ENCODE measurements at places on chromosomes 2 and 18. TPM values are rescaled to one million over a fixed set of nuclear protein-coding genes. Genes with fewer than 3 reads are reported as not detected.

Gene PDCD1
- 23.0 TPM for total RNA-seq

- DNase-seq = no peak
- H3K36me3 ChIP-seq = no peaks in the 10 kb centered on the region
- H3K4me3 ChIP-seq = no peak overlapping the region
- H3K4me1 ChIP-seq = no peaks in the 10 kb centered on the region
- H3K27me3 ChIP-seq = no peaks in the 10 kb centered on the region
Observed at GRCh38 chr18:54611816-54612215, 20.8 kb downstream of the DYNAP start.

Gene GKN2
- total RNA-seq = not detected

DNA sequence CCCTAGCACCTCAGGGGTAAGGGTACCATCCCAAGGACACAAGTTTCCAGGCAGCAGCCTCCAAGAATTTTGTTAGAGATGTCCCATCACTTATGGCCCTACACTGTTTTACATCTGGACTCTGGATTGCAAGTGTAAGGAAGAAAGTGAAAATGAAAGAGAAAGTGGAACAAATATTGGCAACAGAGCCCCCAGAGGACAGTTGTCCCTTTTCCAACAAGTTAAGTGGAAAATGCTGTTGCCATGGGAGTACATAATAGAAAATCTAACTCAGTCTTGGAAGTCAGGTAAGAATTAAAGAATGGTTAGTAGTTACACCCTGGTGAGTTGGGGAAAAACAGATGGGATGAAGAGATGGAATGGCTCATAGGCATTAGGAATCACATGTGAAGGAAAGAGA is 50.6 kb downstream of the TTC21B start:
- DNase-seq = no peak
- H3K27ac ChIP-seq = peak overlapping the region; percentile 13
- no peaks in the 10 kb centered on the region for H3K27me3 ChIP-seq
- H3K36me3 ChIP-seq = peaks cover 23% of the 10 kb centered on the region

Gene C2orf78
- total RNA-seq = not detected

Gene CSRNP3
- not detected for total RNA-seq

GRCh38 chr18:38330573-38330972 is 765.0 kb upstream of the CELF4 start:
- no peak for DNase-seq
- H3K4me3 ChIP-seq = no peak overlapping the region
- H3K27ac ChIP-seq = no peak overlapping the region

DNA sequence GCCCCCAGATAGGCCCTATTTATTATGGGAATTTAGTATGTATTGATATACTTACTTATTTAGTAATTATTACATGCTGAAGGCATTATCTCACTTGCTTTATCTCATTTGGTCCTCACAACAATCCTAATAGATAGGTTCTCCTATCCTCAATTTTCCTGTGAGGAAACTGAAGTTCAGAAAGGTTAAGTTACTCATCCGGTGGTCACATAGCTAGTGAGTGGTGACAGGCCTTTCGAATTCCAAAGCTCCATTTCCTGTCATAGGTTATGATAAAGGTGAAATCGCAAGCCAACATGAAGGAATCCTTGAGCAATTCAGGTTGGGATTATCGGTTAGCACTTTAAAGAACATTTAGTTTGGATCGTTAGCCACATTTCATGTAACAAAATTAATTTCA is 33.3 kb downstream of the NAB1 start:
- no peaks in the 10 kb centered on the region for H3K27me3 ChIP-seq
- H3K4me3 ChIP-seq = no peak overlapping the region
- DNase-seq = no peak
- peaks cover 40% of the 10 kb centered on the region for H3K4me1 ChIP-seq

Gene B3GNT7
- 0.76 TPM for total RNA-seq

GRCh38 chr2:74566754-74567085 is 12.2 kb downstream of the DOK1 start:
- H3K27ac ChIP-seq = peak overlapping the region; percentile 16
- DNase-seq = no peak
- H3K4me1 ChIP-seq = peaks cover 51% of the 10 kb centered on the region
- no peaks in the 10 kb centered on the region for H3K36me3 ChIP-seq
- H3K4me3 ChIP-seq = peak overlapping the region; percentile 69

Gene IL1B
- not detected for total RNA-seq

DNA sequence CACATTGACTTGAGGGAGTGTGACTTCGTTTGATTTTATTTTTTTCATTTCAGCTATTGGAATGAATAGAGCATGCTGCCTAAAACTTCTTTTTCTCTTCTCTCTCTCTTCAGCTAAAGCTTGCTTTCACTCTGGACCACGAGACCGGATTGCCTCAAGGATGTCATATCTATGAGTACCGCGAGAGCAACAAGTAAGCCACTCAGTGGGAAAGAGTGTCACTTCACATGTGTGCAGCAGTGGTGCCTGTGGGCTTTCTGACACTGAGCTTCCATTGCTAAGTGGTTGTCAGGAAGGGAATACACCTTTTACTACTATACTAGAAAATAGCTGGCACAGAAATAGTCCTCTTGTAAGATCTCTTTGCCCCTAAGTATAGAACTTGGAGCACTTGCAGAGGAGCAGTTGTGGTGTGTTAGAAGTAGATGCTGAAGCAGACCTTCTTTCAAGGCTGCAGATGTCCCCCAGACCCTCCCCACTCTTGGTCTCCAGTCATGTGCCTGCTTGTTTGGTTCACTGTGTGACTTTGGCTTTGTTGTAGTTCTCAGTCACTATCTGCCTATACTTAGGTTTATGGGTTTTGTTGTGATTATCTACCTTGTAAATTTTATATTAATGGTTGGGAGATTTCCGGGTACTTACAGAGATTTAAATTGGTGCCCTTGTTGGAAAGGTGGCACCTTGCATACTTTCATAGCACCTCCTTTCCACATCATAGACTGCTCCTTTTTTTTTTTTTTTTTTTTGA is 78.5 kb upstream of the ALPP start:
- no peak overlapping the region for H3K4me3 ChIP-seq
- H3K4me1 ChIP-seq = peaks cover 16% of the 10 kb centered on the region
- no peak for DNase-seq
- peaks cover 4% of the 10 kb centered on the region for H3K36me3 ChIP-seq
- H3K27me3 ChIP-seq = no peaks in the 10 kb centered on the region

GRCh38 chr2:176170602-176171305 is 13.6 kb downstream of the HOXD3 start:
- no peaks in the 10 kb centered on the region for H3K36me3 ChIP-seq
- H3K27me3 ChIP-seq = peaks cover 92% of the 10 kb centered on the region
- peaks cover 35% of the 10 kb centered on the region for H3K4me1 ChIP-seq
- DNase-seq = no peak
- no peak overlapping the region for H3K27ac ChIP-seq
- no peak overlapping the region for H3K4me3 ChIP-seq

DNA sequence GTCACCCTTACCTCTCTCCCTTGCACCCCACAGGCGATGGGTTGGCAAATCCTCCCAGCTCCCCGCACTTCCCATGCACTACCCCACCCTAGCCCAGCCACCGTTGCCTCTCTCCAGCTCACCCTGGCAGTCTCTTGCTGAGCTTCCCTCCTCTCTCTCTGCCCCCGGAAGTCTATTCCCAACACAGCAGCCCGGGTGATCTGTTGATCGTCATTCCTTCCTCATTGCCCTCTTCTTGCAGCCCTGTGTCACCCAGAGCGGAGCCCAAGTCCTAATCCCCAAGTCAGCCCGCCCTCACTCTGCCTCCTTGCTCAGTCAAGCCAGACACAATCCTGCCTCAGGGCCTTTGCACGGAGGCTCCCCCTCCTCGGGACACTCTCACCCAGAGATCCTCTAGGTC is 55.2 kb downstream of the CIB4 start:
- no peaks in the 10 kb centered on the region for H3K36me3 ChIP-seq
- H3K4me1 ChIP-seq = peaks cover 1% of the 10 kb centered on the region
- peaks cover 35% of the 10 kb centered on the region for H3K27me3 ChIP-seq
- no peak for DNase-seq
- H3K27ac ChIP-seq = no peak overlapping the region
- no peak overlapping the region for H3K4me3 ChIP-seq

- peaks cover 29% of the 10 kb centered on the region for H3K36me3 ChIP-seq
- no peak for DNase-seq
- no peak overlapping the region for H3K4me3 ChIP-seq
- no peak overlapping the region for H3K27ac ChIP-seq
- H3K27me3 ChIP-seq = no peaks in the 10 kb centered on the region
Observed at GRCh38 chr2:48483506-48483905, 46.4 kb upstream of the STON1 start.

Gene PPP4R1
- total RNA-seq = 17.5 TPM

DNA sequence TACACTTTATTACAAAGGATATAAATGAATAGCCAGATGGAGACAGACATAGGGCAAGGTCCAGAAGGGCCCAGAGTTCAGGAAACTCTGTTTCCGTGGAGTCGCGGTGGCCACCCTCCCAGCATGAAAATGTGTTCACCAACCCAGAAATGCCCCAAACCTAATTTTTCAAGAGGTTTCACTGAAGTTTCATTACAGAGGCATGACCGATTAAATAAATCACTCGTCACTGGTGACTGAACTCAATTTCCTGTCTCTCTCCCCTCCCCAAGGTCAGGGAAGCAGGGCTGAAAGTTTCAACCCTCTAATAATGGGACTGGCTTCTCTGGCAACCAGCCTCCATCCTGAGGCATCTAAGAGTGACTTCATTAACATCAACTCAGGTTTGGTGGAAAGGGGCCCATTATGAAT is 22.4 kb downstream of the USP40 start:
- H3K27ac ChIP-seq = no peak overlapping the region
- H3K27me3 ChIP-seq = no peaks in the 10 kb centered on the region
- H3K4me1 ChIP-seq = peaks cover 7% of the 10 kb centered on the region
- no peak overlapping the region for H3K4me3 ChIP-seq

- H3K27me3 ChIP-seq = no peaks in the 10 kb centered on the region
- no peaks in the 10 kb centered on the region for H3K4me1 ChIP-seq
- H3K36me3 ChIP-seq = no peaks in the 10 kb centered on the region
- no peak overlapping the region for H3K4me3 ChIP-seq
- H3K27ac ChIP-seq = no peak overlapping the region
- no peak for DNase-seq
Observed at GRCh38 chr2:17242813-17243485, 275.3 kb downstream of the RAD51AP2 start.

Gene LHCGR
- not detected for total RNA-seq

Gene CBLN2
- total RNA-seq = not detected

- H3K36me3 ChIP-seq = no peaks in the 10 kb centered on the region
- DNase-seq = no peak
- peaks cover 15% of the 10 kb centered on the region for H3K27me3 ChIP-seq
- H3K4me1 ChIP-seq = no peaks in the 10 kb centered on the region
- H3K27ac ChIP-seq = no peak overlapping the region
Observed at GRCh38 chr18:12645751-12646203, 12.1 kb downstream of the SPIRE1 start.

DNA sequence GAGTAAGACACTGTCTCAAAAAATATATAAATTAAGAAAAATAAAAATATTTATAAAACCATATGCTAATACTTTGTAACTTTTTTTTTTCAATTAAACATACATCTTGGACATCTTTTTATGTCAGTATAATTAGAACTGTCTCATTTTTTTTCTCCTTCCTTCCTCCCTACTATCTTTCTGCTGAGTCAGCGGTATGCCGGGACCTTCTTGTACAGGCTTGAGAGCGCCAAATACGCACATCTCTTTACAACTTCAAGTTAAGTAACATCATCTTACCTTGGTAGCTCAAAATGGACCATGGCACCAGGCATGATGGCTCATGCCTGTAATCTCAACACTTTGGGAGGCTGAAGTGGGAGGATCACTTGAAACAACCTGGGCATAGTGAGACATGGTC is 153.4 kb downstream of the FAM161A start:
- H3K4me1 ChIP-seq = no peaks in the 10 kb centered on the region
- H3K27ac ChIP-seq = no peak overlapping the region
- no peaks in the 10 kb centered on the region for H3K27me3 ChIP-seq
- no peak overlapping the region for H3K4me3 ChIP-seq

DNA sequence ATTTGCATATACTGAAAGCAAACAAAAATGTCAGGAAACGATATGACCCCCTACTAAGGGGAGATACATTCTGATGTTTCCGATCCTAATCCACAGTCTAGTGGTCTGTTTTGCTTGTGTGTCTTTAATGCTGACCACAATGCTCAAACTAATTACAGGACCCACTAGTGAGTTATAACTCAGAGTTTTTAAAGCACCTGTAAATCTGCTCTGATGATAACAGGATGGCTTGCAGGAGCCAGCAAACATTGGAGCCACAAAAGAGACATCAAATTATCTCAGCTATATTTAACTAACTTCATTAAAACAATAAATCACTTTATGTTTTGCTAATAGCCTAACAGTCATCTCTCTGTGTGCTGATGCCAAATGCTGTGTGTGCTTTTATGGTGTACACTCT is 300.3 kb downstream of the NBAS start:
- H3K27me3 ChIP-seq = no peaks in the 10 kb centered on the region
- peaks cover 19% of the 10 kb centered on the region for H3K36me3 ChIP-seq
- no peak overlapping the region for H3K4me3 ChIP-seq
- DNase-seq = no peak
- no peak overlapping the region for H3K27ac ChIP-seq

DNA sequence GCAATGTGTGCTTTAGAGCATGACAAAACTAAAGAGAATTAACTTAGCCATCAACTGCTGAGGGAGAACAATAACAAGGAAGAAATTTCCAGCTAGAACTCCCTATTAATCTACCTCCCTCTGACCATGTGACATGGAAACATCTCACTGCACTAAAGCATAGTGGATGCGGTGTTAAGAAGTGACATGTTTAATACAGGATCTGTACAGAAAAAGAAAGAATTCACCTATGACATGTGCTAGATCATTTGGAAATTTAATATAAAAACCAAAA is 202.3 kb upstream of the KLHL14 start:
- H3K4me1 ChIP-seq = no peaks in the 10 kb centered on the region
- no peak overlapping the region for H3K27ac ChIP-seq
- no peaks in the 10 kb centered on the region for H3K36me3 ChIP-seq
- DNase-seq = no peak
- H3K27me3 ChIP-seq = no peaks in the 10 kb centered on the region

Gene CABYR
- total RNA-seq = 2.1 TPM

Gene CHRNG
- not detected for total RNA-seq

Gene MDH1B
- total RNA-seq = 0.96 TPM

DNA sequence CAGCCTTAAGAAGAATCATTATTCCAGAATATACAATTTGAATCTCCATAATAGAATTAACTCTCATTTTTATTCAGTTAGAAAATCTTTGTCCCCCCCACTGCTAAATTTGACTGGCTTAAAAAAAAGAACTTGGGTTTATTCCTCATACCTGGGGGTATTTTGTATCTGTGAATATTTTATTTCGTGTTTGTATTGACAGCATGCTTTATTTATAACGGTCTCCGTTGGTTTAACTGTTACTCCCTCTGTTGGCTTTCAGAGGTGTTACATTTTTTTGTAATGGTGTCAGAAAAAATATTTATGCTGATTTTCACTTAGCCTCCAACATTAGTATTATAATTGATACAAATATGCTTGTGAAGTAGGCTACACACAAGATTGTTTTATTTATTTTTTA is 109.1 kb downstream of the HAUS1 start:
- H3K4me1 ChIP-seq = peaks cover 83% of the 10 kb centered on the region
- DNase-seq = no peak
- peak overlapping the region; percentile 22 for H3K27ac ChIP-seq
- H3K27me3 ChIP-seq = no peaks in the 10 kb centered on the region
- H3K36me3 ChIP-seq = peaks cover 16% of the 10 kb centered on the region
- peak overlapping the region; percentile 30 for H3K4me3 ChIP-seq

GRCh38 chr2:69683170-69683971 is 39.8 kb upstream of the AAK1 start:
- H3K4me1 ChIP-seq = peaks cover 76% of the 10 kb centered on the region
- peak overlapping the region; percentile 44 for H3K27ac ChIP-seq
- DNase-seq = no peak
- no peaks in the 10 kb centered on the region for H3K36me3 ChIP-seq
- H3K4me3 ChIP-seq = peak overlapping the region; percentile 60
